Activated naive CD8-positive, alpha-beta T cell treated with anti-CD3 and anti-CD28 coated beads, Interleukin-2, amount 10 ng/mL, durations not matched to agents 7 days and 5 days (primary cell): ENCODE measurements at places on chromosomes 3 and 15.

DNA sequence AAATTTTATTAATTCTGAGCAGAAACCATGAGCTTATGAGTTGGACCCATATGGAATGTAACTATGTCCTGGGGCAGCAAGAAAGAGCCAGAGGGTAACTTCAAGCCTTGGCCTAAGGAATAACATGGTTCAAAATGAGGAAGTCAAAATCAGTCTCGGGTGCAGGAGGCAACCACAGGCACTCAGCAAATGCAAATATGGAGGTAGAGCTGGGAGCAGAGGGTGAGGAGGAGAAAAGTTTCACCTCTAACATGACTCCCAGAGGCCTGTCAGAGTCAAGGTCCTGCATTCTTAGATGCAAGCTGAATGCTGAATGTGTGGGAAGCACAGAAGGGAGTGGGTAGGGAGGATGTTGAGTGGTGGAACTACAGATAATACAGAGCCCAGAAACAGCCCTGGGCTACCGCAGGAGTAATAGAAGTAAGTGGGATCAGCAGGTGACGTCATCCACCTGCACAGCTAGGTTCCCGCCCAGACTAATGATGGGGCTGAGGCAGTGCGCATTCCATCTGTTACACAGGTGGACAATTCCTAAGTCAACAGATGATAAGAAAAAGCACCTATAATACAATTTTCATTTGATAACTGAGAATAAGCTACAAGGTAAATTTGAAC is 279.8 kb upstream of the ARRDC4 start:
- DNase-seq = no peak

- DNase-seq = no peak
Measured at GRCh38 chr3:168220556-168220955, 124.8 kb upstream of the GOLIM4 start.

DNA sequence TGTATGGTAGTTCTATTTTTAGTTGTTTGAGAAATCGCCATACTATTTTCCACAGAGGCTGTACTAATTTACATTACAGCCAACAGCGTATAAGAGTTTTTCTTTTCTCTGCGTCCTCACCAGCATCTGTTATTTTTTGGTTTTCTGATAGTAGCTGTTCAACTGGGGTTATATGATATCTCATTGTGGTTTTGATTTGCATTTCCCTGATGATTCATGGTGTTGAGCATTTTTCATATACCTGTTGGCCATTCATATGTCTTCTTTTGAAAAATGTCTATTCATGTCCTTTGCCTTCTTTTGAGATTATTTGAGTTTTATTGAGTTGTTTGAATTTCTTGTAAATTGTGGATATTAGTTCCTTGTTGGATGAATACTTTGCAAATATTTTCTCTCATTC is 114.6 kb downstream of the LRRK1 start:
- no peak for DNase-seq

DNA sequence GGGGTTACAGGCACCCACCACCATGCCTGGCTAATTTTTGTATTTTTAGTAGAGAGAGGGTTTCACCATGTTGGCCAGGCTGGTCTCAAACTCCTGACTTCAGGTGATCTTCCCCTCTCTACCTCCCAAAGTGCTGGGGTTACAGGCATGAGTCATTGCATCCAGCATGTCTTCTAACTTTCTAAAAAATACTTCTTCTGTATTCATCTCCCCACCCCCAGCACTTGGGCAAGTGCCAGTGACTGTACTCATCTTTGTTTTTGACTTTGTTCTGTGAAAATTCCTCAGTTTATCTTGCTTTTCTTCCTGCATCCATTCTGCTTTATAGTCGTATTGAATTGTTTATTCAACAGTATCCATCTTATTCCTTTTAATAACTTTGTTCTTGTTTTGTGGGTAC is 47.6 kb downstream of the ARIH1 start:
- DNase-seq = no peak

GRCh38 chr3:138477120-138477519 is 42.7 kb downstream of the ESYT3 start:
- no peak for DNase-seq

GRCh38 chr3:66469220-66469640 is 31.6 kb downstream of the LRIG1 start:
- DNase-seq = no peak

DNA sequence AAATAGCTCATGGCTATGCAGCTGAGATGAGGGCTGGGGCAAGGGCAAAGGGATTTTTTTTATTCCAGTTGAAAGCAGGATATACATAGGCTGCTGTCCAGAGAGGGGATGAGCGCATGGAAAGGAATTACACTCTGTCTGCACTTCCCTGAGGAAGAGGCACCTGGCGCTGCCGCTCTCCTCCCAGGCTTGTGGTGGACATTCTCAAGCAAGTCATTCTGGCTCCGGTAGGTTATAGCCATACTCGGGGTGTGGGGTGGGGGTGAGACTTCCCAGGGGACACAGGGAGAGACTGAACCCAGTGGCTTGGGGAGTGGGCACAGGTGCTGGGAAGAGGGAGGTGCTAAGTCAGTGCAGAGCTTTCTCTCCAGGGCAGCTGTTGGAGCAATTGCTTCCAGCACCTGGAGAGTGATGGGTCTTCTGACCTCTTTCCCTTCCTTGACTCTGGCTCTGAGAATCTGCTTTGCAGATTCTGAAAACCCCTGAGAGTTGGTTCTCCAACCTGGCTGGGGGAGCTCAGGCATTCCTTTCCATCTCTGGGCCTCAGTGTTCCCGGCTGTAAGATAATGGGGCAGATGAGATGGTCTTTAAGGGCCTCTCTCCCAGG is 24.3 kb downstream of the CYP8B1 start:
- DNase-seq = no peak

GRCh38 chr15:79467865-79468586 is 35.9 kb downstream of the MINAR1 start:
- DNase-seq = no peak

- DNase-seq = no peak
Measured at GRCh38 chr3:7759630-7760029, 742.0 kb upstream of the LMCD1 start.

DNA sequence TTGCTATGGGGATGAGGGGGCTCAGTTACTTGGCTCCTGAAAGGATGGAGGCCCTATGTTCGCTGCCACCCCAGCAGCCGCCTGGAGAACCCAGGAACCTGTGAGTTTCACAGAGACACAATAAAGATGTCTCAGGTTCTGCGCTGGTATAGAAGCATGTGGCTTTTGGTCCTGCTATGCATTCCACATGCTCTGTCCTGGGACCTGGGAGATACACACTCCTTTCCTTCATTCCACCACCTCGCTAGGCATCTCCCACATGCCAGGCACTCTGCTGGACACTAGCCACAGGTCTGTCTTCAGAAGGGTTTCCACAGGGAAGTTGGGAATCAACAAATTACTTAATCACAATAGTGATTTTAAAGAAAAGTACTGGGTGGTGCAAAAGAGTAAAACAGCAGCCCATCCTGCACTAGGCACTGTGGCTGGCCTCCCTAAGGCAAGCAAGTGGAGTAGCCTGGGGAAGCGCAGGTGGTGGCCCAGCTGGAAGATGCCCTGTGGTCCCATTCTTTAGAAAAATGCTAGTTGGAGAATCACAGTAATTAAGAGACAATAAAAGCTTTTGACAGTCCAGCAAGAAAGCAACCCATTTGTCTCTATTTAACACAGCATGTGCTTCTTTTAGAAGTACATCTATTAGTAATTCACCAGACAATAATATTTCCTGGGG is 408.9 kb upstream of the WNT5A start:
- no peak for DNase-seq

DNA sequence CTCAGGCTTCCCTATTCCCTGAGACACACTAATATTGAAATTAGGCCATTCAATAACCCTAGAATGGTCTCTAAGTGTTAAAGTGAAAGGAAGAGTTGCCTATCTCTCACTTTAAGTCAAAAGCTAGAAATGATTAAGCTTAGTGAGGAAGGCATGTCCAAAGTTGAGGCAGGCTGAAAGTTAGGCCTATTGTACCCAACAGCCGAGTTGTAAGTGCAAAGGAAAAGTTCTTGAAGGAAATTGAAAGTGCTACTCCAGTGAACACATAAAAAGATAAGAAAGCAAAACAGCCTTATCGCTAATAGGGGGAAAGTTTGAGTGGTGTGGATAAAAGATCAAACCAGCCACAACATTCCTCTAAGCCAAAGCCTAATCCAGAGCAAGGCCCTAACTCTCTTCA is 117.9 kb upstream of the SPATA12 start:
- DNase-seq = no peak

DNA sequence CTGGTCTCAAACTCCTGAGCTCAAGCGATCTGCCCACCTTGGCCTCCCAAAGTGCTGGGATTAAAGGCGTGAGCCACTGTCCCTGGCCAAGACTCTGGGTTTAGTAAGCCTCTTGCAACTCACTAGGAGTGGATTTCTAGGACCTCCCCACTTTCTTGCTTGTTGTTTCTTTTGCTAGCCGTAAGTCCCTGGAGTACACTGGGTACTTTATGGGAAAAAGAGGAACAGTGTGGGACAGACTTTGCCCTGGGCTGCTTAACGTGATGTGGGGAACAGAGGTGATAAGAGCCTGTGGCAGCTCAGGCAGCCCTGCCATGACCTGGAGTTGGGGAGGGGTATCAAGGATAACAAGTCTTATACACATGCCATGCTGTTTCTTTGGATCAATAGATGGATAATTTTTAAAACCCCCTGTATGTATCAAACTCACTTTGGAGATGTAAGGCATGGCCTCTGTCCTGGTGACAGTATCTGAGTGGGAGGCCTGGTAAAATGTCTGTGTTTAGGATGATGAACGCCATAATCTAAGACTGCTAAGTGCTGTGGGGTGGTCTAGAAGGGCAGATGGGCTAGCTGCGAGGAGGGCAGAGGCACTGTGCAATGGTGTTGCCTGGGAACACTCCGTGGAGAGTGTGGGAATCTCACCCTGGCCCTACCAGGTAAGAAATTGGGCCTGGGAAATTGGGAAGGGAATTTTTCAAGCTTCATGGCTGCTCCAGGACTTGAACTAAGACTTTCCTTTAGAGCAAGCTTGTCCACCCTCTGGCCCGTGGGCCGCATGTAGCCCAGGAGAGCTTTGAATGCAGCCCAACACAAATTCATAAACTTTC is 54.8 kb downstream of the SMAD3 start:
- peak; percentile 15 for DNase-seq

DNA sequence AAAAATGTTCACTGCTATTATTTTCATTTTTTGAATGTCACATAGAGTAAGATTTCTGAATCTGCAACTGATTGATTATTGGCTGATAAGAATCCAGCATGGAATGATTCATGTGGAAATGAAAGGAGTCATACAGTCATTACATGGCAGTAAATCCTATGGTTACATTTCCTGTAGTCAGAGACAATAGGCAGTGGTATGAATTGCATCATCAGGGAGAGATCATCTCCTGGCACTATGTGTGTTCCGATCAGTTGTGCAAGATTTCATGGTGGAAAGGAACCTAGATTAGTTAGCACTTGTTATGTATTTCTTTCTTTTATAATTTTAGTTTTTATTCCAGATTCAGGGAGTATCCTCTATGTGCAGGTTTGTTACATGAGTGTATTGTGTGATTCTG is 38.8 kb downstream of the SLC12A1 start:
- DNase-seq = no peak
